ENCODE measurements at places on chromosomes 1 and 21.

GRCh38 chr1:233005703-233006102 lies 55.3 kb downstream of the NTPCR start:
- no peak for DNase-seq

DNA sequence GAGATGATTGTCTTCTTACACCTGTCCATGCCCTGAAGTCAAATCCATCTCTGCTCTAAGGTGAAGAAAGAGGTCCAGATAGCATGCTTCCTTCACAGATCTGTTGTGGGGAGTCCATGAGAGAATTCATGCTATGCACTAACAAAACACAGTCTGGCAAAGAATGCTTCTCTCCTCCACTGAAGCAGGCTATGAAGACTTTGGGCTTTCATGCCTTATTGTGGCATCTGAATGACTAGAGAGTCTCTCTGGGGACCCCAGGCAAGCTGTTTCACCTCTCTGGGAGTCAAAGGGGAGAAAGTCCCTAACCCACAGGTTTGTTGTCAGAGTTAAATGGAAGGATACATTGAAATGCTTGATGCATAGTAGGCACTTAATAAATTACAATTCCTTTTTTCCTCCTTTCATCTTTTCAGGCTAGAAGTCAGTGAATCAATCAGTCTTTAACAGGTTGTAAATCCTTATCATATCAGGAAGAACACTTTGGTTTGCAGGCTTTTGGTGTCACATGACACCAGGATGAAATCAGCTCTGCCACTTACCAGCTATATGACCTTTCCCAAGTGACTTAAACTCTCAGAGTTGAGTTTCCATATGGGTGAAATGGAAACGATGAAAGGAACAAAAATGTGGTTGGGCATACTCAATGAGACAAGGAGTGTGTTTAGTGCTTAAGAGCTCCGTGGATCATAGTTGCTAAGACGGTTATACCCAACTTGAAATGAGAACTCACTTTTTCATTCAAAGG lies 200.1 kb upstream of the DAB1 start:
- no peak for DNase-seq

DNA sequence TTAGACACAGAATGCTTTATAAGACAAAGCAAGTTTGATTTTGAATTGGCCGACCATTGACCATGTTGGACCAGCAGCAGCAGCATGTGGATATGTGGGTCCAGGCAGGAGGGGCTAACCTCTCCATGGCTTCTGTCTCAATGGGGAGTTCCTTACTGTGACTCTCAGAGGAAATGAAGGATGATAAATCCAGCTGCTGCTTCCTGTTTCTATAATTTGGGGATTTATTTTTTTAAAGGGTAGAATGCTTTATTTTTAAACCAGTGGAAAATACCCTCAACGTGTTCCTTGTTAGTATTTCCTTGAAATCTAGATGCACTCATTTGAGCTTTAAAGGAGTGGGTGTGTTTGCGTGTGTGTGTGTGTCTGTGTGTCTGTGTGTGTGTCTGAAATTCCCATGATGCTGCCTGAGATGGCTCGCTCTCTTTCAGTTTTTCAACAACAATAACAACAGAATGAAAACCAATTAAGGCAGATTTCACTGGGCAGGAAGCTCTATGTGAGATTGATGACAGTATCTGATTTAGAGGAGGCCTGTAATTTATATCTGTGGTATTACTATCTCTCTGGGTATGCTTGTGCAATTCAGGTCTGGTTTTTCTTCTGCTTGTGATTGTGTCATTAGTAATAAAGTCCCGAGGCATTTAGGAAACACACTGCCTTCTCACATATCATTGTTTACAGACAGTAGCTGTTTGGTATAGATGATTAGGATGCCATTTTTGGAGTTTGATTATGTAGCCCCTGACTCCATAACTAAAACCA lies 86.1 kb upstream of the ZNF326 start:
- no peak for DNase-seq

- no peak for DNase-seq
Measured at GRCh38 chr1:47438165-47439016, 547 bp downstream of the FOXD2 start.

DNA sequence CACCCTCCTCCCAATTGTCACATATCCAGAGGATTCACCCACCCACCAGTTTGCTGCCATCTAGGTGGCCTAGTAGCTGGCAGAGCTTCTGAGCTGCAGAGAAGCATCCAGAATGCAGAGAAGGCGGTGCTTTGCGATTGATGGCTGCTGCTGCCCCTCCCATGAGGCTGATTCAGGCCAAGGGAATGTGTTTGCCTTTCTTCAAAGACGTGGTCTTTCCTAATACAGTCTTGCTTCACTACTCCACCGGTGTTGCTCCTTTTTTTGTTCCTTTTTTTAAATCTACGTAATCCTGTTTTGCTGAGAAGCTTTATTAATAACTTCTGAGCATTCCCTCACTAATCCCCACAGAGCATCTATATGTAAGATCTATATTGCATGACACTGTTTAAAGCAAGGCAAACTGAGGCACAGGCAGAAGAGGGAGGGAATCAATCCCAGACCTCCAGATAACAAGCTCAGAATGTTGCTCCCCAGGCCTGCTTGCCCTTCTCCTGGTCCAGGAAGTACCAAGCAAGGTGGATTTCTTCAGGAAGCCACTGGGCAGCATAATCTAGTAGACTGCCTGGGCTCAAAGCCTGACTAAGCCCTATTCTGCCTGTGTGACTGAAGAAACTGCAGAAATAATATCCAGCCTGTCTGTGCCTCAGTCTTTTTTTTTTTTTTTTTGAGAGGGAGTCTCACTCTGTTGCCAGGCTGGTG lies 275.5 kb upstream of the FMN2 start:
- DNase-seq: no peak

- DNase-seq: no peak
Measured at GRCh38 chr1:226615876-226616275, 67.3 kb downstream of the STUM start.

- DNase-seq: no peak
Measured at GRCh38 chr1:59204001-59204400, 92.9 kb upstream of the FGGY start.

- no peak for DNase-seq
Measured at GRCh38 chr21:39097981-39098380, 85.3 kb downstream of the PSMG1 start.

DNA sequence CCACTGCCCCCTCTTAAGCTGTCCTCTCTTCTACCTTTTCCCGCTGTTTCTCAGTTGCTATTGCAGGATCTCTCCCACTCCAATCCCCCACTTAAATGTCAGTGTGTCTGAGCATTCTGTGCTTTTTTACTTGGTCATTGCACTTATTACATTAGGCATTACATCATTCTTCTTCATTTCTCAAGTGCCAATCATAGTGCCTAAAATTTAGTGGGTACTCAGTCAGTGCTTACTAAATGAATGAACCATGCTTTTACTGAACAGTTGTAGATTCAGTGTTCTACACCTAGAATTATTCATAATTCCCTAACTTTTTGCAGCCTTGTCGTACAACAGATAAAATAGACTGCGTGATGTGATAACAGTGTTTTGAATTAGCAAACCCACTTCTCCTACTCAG lies 19.4 kb downstream of the ARMH1 start:
- DNase-seq: no peak

DNA sequence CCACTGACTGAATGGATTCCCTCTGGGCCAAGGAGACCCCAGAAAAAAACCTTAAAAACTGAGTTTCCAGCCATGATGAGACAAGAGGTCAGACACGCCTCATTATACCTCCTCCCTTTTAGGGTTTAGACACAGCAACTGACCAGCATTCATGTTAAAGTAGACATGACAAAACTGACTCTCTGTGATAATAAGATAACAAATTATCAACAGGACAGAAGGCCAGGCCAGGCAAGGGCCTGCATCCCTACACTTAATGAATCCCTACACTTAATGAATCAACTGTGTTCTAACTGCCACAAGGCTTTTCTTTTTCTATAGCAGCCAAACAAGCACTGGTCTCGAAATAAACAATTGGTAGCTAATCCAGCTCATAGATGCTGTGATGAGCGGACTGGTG lies 33.3 kb upstream of the FAM89A start:
- DNase-seq: no peak

DNA sequence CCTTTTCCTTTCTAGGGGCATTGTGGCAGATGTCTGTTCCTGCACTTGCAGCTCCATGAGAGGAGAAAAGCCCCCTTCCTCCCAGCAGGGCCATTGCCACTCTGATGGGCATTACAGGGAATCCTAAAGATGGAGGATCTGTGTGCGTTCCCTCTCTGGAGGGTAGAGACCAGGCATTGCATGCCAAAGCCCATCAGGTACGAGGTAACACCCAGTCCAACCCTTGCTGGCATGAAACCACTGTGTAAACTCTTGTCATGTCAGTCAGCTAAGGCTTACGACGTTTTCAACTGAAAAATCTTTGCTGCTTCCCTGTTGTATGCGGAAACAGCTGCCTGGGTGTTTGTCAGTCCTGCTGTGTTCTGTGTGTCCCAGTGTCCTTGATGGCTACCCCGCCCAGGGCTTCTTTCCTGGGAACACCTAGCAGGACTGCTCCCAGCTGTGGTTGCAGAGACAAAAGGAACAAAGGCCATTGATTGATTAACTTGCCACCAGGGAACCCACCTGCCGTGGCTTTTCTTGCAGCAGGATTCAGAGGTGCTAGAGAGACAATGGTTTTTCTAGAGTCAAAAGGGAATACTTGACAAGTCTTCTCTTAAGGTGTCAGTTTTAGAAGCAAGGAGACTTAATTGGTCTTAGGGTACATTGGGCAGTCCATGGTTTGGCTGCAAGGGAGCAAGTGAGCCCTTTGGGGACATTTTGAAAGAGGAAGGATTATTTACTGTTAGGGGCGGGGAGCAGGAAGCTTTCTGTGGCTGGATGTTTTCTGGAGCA lies 24.6 kb downstream of the B3GALT5 start:
- DNase-seq: no peak

GRCh38 chr21:40254540-40255465 lies 387.6 kb downstream of the PCP4 start:
- DNase-seq: no peak

GRCh38 chr21:36429947-36430546 lies 44.9 kb downstream of the CHAF1B start:
- DNase-seq: peak; percentile 59

DNA sequence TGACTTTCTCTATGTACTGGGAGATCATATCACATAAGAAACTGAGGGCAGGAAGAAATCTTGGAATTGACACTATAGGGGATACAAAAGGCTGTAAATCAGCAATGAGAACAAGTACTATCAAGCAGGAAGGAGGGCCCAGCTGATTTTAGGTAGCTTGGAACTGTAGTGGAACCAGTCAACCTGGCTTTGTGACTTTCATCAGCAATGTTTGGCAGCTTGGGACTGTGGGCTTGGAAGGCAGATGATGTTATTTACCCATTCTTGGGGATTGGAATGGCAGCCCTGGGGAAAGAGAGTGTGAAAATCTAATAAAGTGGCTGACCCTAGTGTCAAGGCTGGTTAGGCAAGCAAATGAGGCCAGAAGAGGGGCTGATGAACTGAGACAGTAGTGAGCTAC lies 1073.3 kb downstream of the ADGRL2 start:
- no peak for DNase-seq

GRCh38 chr21:37436174-37436573 lies 69.6 kb downstream of the DYRK1A start:
- no peak for DNase-seq

DNA sequence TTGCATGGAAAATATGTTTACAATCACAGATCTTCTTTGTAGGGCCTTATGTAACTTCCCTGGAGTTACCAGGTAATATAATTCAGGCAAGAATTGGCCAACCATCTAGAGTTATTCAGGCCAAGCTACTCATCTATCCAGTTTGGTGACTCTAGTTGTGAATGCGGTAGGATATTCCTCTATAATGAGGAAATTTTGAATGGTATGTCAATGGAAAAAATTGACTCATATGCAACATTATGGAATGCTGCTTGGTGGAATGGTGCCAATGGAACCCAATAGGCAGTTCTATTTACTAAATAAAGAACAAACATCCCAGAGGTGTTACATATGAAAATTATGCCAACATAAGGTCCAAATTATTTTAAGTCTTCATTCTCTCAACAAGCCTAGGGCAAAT lies 5.6 kb upstream of the TNFSF18 start:
- DNase-seq: no peak

GRCh38 chr1:93728480-93729131 lies 47.0 kb upstream of the BCAR3 start:
- DNase-seq: no peak

DNA sequence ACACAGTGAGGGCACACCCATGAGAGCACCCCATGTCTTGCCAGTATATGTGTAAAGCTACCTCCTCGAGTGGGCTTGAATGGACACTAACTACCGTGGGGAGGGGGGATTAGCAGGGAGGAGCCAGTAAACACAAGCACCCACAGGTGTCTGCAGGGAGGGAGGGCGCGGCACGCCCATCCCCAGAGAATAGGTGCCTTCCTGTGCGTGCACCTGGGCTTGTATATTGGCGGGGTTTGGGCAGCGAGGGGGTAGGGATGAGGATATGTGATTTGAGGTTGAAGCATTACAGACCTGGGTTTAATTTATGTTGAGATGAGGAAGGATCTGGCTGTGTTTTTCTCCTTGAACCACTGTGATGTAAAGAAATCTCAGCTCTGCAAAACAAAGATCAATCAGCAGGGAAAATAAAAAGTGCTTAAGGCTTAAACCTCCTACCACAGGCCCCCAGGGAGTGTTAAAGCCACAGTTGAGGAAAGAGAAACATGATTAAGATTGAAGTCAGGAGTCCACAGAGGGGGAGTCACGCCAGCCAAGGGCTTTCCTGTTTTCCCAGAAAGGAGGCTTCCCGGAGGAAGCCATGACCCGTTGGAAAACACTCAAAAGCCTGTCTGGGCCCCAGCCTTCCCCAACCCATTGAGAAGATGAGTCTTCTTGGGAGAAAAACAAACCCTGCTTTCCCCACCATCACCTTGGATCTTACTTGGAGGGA lies 80.0 kb downstream of the CAMK2N1 start:
- DNase-seq: no peak

DNA sequence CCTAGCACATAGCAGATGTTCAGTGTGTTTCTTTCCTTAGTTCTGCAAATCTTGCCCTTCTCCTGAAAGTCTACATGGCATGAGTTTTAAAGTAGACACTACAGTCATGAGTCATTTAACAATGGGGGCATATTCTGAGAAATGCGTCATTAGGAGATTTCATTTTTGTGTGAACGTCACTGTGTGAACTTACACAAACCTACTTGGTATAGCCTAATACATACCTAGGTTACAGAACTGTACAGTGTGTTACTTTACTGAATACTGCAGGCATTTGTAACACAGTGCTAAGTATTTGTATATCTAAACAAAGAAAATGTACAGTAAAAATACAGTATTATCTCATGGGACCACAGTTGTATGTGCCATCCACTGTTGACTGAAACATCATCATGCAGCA lies 10.0 kb downstream of the TTF2 start:
- no peak for DNase-seq
